ENCODE measurements at places on chromosomes 13 and 19.
A peak's percentile ranks its signal among the peaks of the same experiment; 100 is the strongest.

DNA sequence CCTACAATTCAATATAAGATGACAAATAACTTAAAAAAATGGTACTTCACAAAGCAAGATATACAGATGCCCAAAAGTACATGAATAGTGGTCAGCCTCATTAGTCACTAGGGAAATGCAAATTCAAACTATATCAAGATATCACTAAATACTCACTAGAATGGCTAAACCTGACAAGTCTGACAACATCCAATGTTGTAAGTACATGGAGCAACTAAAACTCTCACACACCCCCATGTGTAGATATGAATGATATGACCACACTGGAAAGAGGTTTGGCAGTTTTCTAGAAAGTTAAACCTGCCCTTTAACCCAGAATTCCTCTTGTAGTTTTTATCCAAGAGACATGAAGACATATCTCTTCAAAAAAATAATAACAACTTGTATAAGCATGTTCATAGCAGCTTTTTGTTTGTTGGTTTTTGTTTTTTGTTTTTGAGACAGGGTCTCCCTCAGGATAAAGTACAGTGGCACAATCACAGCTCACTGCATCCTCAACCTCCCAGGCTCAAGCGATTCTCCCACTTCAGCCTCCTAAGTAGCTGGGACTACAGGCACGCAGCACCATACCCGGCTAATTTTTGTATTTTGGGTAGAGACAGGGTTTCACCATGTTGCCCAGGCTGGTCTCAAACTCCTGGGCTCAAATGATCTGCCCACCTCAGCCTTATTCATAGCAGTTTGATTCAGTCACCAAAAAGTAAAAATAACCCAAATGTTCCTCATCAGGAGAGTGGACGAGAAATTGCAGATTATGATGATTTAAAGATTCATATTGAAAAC is 55.1 kb downstream of the RFX2 start:
- no peak for DNase-seq

GRCh38 chr13:34108410-34108809 is 290.5 kb downstream of the RFC3 start:
- no peak for DNase-seq

DNA sequence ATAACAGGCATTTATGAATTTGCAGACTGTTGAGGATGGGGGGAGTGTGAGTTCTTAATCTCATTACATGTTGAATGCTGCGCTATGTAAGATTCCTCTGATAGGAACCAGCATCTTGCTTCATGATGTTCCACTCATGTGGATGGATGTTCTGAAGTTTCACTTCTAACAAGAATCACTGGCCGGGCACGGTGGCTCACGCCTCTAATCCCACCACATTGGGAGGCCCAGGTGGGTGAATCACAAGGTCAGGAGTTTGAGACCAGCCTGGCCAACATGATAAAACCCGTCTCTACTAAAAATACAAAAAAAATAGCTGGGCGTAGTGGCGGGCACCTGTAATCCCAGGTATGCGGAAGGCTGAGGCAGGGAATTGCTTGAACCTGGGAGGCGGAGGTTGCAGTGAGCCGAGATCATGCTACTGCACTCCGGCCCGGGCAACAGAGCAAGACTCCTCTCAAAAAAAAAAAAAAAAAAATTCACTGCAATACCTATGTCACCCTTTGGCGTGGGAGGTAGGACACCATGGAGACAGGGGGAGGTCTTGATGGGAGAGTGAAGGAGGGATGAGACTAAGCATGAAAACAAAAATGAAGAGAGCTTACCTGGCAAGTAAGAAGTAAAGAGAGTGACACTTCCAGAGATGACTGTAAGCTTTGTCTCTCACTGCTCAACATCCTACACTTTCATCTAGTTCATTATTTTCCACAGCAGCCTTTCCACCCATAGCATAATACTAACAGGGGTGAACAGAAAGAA is 133.0 kb downstream of the DCT start:
- DNase-seq: no peak

DNA sequence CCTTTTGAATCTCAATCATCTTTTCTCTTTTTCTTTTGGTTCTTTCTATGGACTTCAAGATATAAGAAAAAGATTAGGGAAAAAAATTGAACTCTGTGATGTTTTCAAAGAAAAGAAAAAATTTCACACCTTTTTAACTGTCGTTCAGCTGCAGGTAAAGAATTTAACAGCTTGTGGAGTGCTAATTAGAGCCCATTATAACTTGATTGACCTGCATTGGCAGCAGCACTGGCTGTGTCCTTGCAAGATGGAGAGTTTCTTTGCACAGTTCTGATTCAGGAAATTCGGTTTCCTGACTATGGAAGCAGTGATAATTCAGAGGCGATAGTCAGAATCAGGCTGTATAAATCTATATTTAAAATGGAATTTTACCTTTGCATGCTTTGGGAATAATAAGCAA is 183.2 kb upstream of the DACH1 start:
- no peak for DNase-seq

GRCh38 chr13:94195715-94196114 is 283.8 kb downstream of the DCT start:
- no peak for DNase-seq

- DNase-seq: no peak
Measured at GRCh38 chr13:44894001-44894770, 95.1 kb downstream of the NUFIP1 start.

DNA sequence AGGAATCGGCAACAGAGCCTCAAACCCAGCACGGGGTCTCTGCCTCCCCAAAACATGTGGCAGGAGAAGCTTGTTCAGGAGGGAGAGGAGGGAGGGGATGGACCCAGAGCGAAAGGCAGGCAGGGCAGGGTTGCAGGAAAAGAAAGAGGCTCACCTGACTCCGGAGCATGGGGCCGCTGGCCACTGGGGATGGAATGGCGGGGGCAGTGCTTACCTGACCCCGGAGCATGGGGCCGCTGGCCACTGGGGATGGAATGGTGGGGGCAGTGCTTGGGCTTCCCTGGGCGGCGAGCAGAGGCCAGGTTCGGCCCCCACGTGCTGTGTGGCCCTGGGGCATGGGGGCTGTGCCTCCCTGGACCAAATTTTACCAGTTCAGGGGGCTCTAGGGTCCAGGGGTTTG is 13.3 kb upstream of the CELF5 start:
- DNase-seq: no peak

DNA sequence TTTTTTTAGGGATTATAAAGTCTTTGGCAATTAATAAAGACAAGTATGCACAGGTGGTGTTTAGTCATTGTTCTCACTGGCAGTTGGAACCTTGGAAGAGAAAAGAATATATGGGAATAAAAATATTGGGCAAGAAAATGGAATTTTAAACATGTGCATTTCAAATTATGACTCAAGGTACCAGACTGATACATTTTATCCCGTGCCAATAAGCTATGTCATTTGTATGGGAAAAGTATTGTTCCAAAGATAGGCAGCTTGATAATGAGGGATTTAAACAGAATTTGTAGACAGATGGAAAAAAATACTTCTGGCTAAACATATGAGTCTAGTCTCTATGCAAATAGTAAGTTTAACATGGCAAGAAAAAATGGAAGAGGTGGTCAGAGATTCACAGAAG is 169.5 kb upstream of the UFM1 start:
- no peak for DNase-seq

DNA sequence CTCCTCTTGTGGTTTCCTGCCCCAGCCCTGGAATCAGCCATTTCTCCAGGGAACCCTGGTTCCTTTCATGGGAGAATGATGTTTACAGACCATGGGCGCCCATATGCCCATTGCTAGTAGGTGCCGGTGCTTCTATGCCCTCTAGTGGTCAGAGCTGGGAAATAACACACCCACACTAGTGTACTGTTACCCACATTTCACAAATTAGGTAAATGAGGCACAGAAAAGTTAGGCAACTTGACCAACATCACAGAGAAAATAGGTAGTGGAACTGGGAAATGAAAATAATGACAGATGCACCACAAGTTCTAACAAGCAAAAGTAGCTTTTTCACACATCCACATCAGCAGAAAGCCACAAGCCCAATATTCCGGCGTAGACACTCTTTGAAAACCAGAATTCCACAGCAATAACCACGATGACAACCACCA is 1.3 kb upstream of the CEACAM3 start:
- peak; percentile 9 for DNase-seq

DNA sequence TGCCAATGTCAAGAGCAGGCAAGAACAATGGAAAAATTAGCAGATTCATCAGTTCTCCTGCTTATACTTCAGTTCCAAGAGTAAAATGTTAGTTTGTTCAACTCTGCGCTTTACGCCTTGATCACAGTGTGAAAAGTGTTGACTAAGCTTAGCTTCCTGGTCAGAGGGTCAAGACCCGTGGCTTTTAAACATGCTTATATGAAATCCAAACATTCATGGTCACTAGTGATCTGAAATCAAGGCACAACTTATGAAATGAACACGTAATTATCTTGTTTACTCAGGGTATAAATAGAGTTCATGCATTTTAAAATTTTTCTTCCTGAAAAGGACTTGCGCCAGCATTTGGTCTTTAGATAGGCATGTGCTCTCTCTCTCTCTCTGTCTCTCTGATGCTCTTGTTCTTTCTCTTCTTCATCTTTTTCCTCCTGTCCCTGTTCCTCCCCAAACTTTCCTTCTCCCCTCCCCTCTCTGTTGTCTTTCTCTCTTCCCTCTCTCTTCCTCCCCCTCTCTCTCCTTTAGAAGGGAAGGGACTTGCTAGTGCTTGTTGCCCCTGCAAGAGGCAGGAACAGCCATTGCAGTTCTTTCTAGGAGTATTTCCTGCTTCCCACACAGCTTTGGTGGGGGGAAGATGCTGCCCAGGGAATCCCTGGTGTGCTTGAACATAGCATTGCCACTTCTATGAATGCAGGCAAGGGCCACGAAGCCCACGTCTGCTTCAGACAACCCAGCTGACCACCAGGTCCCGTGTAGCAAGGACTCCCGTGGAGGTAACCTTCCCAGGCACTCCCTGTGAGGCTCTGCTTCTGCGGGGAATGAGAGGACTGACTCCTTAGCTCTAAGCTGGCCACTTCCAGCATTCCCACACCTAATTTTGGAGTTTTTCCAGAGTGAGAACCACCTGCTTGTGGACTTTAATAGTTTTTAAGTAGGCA is 7.1 kb upstream of the ZNF536 start:
- no peak for DNase-seq

- DNase-seq: no peak
Measured at GRCh38 chr13:113442354-113442984, 10.8 kb downstream of the ADPRHL1 start.

GRCh38 chr13:96398486-96398885 is 308.6 kb downstream of the HS6ST3 start:
- no peak for DNase-seq

DNA sequence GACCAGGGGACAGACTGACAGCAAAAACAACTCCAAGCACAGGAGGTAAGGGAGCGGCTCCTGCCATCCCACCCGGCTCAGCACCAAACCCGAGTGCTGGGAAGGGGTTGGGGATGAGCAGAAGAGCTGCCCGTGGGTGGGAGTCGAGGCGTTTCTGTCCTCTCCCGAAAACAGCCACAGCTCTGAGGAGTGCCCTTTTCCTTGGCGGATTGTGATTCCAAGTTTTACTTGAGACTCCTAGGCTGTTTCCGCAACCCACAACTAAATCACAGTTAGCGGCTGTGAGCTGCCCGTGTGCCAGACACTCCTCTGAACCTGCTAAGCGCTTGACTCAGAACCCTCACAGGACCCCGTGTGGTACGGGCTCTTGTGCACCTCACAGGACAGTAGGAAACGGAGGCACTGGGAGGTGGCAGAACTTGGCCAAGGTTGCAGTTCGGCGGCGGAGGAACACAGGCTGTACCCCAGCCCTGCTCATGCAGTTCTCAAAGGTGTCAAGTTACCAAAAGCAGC is 21.4 kb downstream of the CFAP97D2 start:
- DNase-seq: no peak

- no peak for DNase-seq
Measured at GRCh38 chr19:46429999-46430398, 1.3 kb upstream of the PNMA8C start.

GRCh38 chr19:47075941-47076340 is 27.5 kb upstream of the TMEM160 start:
- DNase-seq: no peak

GRCh38 chr19:58382997-58383603 is 2.3 kb upstream of the ZNF837 start:
- no peak for DNase-seq

GRCh38 chr13:91531646-91532045 is 133.2 kb downstream of the GPC5 start:
- no peak for DNase-seq

DNA sequence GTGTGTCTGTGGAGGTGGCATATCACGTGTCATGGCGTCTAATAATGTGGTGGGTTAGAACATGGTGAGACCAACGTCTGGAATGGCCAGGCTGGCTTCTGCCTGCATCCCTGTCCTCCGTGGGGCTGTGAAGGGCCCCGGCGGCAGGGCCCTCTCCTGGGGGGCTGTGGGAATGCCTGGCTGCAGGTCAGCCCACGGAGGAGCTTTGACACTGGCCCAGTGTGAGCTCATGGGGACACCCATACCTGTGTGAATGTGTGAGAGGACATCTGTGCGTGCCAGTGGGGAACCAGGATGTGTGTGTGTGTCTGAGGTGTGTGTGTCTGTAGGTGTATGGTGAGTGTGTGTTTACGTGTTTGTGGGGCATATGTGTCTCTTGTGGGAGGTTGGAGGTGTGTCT is 300.1 kb downstream of the TEX29 start:
- no peak for DNase-seq

- no peak for DNase-seq
Measured at GRCh38 chr19:48661711-48662090, 11.1 kb downstream of the NTN5 start.

DNA sequence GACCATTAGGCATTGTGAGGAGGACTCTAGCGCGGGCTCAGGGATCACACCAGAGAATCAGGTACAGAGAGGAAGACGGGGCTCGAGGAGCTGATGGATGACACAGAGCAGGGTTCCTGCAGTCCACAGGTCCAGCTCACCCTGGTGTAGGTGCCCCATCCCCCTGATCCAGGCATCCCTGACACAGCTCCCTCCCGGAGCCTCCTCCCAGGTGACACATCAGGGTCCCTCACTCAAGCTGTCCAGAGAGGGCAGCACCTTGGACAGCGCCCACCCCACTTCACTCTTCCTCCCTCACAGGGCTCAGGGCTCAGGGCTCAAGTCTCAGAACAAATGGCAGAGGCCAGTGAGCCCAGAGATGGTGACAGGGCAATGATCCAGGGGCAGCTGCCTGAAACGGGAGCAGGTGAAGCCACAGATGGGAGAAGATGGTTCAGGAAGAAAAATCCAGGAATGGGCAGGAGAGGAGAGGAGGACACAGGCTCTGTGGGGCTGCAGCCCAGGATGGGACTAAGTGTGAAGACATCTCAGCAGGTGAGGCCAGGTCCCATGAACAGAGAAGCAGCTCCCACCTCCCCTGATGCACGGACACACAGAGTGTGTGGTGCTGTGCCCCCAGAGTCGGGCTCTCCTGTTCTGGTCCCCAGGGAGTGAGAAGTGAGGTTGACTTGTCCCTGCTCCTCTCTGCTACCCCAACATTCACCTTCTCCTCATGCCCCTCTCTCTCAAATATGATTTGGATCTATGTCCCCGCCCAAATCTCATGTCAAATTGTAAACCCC is 2.8 kb upstream of the CEACAM5 start:
- no peak for DNase-seq

DNA sequence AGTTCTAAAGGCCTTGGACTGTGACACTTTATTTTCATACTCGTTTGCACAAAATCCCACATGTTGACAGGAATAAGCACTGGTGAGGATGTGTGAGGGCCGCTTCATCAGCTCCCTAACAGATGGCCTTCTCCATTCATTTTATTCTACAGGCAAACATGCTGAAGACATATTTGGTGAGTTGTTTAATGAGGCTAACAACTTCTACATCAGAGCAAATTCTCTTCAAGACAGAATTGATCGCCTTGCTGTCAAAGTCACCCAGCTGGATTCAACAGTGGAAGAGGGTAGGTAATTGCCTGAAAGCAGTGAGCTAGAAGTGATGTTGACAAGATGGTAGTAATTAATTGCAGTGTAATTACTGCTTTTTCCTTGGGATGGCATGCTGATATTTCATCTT is 95.7 kb downstream of the GPR12 start:
- no peak for DNase-seq
